Suppressor macrophage treated with lipopolysaccharide for 4 hours (primary cell): ENCODE measurements at places on chromosomes 6 and 20.

DNA sequence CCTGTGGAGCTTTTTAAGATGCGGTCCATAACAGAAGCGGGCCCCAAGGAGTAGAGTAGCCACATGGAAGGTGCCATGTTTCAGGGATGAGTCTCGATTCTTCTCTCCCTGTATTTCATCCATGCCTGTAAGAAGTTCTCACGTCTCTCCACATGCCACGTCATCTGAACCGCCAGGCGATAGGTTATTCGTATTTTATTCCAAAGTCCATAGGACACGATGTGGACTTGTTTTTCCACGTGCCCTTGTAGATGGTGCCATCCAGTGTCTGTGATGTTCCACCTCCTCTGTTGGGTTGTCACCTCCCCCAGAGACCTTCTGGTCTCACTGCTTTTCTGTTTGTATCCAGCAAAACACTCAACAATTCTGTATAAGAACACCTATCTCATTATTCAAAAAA, 17.6 kb downstream of the HEBP2 start:
- DNase-seq: no peak

GRCh38 chr6:158688860-158689259, 39.0 kb downstream of the SYTL3 start:
- peak; percentile 62 for DNase-seq

DNA sequence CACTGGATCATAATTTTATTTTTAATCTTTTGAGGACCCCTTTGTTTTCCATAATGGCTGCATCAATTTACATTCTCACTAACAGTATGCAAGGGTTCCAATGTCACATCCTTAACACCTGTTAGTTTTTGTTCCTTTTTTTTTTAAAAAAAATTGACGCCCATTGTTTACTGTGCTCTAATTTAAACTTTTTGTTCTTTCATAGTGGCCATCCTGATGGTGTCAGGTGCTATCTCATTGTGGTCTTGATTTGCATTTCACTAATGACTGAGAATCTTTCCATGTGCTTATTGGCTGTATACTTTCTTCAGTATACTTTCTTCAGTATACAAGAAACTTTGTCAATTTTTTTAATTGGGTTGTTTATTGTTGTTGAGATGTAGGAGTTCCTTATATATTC, 347.0 kb downstream of the RNGTT start:
- DNase-seq: no peak

DNA sequence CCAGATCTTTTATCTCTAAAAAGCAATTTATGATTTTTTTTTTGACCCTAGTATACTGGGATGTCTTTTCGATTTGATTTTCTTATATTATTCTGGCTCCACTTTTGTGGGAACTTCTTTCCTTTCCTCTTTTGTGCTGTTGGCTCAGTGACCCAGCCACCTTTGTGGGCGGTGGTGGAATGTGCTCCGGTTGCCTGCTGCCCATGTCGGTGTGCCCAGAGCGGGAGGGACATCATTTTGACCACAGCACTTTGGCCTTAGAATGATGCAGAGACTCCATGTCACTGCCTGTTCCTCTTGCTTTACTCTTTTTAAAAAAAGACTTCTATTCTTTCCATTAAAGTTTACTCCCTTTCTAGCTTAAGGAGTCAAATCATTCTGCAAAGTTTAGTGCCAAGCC, 198.0 kb downstream of the FARS2 start:
- no peak for DNase-seq

- no peak for DNase-seq
These were observed 62.4 kb downstream of the JAG1 start for GRCh38 chr20:10611357-10611756.

GRCh38 chr6:110875548-110876169, 1.1 kb downstream of the AMD1 start:
- peak; percentile 45 for DNase-seq

GRCh38 chr20:2124564-2125213, 23.1 kb downstream of the STK35 start:
- no peak for DNase-seq

GRCh38 chr6:149128489-149129145, 188.9 kb upstream of the TAB2 start:
- DNase-seq: no peak

DNA sequence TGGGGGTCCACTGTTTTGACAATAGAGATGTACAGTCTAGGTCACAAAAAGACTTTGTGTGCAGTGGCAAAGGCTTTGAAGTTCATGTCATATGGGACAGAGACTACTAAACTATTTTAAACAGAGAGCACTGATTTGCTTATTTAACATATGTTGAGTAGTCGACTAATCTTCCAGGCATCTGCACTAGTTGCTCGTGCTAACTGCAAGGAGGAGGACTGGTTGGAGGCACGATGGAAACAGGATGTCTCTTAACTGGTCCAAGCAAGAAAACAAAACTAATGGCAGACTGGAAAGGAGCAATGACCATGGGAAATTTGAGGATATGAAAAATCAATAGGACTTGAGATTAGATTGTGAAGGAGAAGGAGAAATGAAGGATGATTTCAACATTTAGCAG, 28.5 kb upstream of the ERVFRD-1 start:
- DNase-seq: no peak

DNA sequence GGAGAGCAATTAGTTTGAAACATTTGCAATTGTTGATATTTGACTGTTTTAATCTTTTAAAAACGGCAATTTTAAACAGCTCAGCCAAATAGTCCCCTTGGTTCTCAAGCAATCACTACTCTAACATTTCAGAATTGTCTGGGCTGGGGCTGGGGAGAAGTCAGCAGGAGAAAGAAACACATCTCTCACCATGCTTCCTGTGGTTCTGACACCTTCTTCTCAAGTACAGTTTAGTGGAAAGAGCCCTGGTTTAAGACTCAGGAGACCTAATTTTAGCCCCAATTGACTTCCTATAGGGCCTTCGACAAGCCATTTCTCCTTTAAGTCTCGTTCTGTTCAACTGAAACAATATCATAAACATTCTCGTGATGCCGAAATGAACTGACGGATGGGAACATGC, 168.4 kb upstream of the CDYL start:
- no peak for DNase-seq

DNA sequence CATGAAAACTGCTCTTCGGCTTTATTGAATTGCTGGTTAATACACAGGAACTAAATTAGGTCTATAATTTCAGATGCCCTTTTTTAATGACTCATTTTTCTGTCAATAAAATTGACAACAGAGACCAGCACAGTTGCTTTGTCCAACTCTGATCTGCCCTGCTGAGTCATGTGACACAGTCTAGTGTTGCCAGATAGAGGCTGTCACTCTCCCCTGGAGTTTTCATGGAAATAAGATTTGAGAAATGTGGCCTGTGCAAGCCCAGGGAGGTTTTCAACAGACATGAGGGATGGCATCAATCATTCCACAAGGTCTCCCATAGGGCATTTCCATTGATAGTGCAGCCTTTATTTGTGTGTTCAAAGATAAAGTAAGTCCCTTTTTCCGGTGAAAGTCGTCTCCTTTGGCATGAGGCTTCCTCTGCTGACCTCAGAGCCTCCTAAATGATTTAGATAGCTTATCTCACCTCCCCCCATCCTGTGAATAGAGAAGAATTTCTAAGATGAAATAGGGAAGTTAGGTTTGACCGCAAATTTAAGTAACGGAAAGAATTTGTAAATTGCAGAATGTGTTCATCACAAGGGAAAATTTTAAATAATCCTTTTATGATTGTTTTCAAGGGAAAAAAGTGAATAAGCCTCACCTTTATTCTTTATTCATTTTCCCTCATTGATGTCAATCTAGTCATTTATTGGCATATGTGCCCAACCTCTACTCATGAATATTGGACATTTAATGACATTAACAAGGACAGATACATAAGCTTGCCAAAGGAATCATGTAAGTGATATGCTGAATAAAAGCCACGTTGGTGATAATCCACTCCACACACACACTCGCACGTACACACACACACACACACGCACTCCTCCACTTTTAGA, 277.7 kb downstream of the ADGB start:
- peak; percentile 79 for DNase-seq

GRCh38 chr6:42280966-42281533, 63.4 kb upstream of the MRPS10 start:
- no peak for DNase-seq

GRCh38 chr6:26032340-26033084, 54.7 kb upstream of the HFE start:
- peak; percentile 17 for DNase-seq

- DNase-seq: no peak
These were observed 129.3 kb upstream of the TOP1 start for GRCh38 chr20:40899344-40899743.

GRCh38 chr6:150541576-150541975, 58.1 kb upstream of the PLEKHG1 start:
- no peak for DNase-seq

GRCh38 chr6:149854532-149854931, 9.6 kb downstream of the LRP11 start:
- peak; percentile 3 for DNase-seq

DNA sequence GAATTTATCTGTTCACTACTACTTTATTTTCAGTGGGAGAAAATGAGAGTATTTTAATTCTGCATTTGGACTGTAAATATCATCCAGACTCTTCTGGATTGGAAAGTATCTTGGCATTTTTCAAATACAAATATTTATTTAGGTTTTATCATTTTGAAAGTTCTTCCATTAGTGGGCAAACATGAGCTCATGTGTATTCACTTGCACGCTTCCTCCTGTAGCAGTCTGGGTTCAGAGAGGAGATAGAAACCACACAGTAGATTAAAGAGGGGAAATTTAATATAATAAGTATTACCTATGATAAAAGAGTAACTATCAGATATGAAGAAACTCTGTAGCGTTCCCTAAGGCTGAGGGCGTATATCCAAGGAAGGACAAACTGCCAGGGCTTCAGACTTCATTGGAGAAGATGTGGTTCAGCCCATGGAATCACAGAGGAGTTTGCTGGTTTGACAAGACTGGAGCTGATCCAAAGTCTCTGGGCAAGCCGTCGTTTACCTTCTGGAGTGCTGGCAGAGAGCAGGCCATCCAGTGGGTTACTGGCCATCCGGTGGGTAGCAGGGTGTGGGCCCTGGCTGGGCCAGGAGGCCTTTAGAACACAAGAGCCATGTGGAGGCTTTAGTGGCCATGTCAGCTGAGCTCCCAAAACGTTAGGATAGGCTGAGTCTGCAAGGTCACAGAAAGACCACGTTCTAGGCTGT, 44.3 kb downstream of the KCNS1 start:
- no peak for DNase-seq

DNA sequence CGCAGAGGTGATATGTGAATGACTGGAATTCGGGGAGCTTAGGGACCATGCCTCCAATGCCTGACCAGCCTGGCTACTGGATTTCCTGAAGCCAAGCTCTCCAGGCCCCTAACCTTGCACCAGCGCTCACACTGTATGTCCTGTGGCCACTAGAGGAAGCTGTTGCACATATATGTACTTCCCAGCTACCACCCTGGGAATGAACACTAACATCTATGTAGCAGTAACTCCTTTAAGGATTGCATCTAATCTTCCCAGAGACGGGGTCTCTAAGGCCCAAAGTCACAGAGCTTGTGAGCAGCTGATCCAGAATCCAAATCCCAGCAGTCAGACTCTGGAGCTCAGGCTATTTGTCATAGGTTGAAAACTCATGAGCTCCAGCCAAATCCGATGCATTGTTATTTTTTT, 20.4 kb upstream of the BPIFB1 start:
- DNase-seq: peak; percentile 48

GRCh38 chr6:39156801-39157200, 41.8 kb upstream of the SAYSD1 start:
- DNase-seq: no peak

DNA sequence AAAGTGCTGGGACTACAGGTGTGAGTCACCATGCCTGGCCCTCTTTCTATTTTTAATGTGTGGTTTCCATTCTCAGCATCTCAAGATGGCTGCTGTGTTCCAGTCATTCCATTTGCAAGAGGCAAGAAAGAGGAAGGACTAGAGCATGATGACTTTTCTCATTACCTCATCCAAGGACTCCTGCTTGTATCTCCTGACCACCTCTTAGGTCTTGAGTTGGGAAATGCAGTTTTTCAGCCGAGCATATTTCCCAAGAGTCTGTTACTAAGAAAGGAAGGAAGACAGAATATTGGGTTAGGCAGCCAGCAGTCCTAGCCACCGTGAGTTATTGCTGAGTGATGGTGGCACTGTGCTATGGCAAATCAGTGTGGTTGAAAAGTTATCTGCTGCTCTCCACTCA, 108.4 kb upstream of the INSM1 start:
- peak; percentile 96 for DNase-seq

DNA sequence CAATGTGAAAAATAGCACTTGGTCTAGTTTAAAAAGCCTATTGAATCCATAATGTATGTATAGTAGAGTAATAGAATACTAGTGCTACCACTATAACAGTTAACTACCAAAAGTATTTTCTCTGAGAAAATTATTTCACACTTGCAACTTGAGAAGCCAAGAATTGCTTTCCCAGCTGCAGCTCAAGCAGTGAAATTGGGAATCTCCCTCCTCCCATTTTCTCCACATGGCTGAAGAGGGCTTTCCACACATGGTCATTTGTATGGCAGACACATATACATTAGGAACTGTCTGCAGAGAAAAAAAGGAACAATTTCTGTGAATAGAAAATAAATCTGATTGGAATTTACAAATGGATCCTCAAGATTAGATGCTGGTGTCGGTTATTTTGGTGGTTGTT, 34.5 kb downstream of the TOMM6 start:
- no peak for DNase-seq

DNA sequence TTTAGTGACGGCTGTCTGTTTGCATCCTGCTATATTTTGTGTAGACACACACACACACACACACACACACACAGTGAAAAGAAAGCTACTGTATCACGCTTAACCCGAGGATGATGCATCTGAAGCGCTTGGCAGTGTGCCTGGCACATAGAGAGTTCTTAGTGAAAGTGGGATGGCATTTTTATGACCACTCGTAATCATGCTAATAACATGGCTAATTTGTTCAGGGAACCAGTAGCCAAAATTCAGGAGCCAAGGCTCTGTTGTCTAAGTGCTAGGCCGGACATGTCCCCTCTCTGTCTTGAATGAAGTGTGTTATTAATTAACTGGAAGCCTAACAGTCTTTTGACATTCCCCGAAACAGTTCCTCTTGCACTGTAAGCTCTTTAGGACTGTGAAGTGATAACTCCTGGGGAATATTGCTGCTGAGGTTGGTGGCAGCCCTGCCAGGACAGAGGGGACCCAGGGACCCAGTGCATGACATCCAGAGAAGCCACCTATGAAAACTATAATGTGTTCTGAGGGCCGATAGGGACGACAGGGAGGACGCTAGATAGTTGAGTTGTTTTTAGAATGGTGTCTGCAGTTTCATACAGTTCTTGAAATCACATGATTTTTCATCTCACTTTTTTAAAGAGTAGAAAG, 45.0 kb upstream of the IRF4 start:
- DNase-seq: no peak
